Activated T-helper 9 cell treated with anti-CD3 and anti-CD28 coated beads, Interleukin-2, amount 50 U/mL, for 16 hours (primary cell): ENCODE measurements at places on chromosomes 11 and 22.

DNA sequence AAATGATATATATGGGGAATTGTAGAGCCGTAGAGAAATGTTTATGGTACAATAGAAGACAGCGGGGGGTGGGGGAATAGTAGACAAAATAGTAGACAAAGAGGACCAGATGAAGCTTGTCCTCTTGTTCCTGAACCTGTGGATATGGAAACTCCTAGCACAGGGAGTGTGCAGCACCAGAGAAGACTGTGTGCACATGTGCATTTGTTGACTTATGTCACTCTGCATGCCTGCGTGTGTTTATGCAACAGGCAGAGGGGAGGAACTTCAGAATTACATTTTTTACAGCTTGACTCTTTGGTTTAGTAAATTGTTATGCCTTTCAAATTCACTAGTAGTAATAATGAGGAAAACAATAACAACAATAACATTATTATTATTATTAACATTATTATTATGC, 36.0 kb downstream of the TENM4 start:
- DNase-seq = no peak

- DNase-seq = no peak
Observed at GRCh38 chr11:90661233-90661632, 438.4 kb upstream of the CHORDC1 start.

DNA sequence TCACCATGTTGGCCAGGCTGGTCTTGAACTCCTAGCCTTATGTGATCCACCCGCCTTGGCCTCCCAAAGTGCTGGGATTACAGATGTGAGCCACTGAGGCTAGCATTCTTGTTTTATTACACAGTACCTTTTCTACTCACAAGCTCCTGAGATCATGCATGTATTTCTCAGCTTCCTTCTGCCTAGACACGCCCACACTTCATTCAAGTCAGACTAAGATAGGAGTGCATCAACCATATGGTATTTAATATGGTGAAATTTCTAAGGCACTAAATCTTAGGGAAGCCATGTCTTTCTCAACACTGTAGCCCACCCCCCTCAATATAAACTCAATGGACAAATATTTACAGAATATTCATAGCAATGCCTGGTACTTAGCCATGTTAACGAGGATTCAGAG, 62.1 kb downstream of the SLC25A17 start:
- no peak for DNase-seq

DNA sequence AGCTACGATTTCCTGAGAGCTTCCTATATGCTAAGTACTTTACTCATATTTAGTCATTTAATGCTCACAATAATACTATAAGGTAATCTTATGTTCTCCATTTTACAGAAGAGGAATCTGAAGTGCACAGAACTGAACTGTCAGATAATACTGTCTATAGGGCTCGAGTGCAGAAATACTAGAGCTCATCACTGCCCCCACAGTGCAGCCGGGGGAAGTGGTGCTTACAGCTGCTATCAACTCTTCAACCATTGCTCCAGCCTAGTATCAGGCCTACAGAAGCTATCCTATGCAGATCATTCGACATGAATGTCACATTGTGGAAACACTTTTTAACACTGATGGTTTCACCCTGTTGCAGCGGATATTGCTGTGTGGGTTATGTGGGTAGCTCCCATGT, 929.9 kb downstream of the NTM start:
- no peak for DNase-seq

- no peak for DNase-seq
Observed at GRCh38 chr11:91312541-91312940, 912.1 kb upstream of the FAT3 start.

DNA sequence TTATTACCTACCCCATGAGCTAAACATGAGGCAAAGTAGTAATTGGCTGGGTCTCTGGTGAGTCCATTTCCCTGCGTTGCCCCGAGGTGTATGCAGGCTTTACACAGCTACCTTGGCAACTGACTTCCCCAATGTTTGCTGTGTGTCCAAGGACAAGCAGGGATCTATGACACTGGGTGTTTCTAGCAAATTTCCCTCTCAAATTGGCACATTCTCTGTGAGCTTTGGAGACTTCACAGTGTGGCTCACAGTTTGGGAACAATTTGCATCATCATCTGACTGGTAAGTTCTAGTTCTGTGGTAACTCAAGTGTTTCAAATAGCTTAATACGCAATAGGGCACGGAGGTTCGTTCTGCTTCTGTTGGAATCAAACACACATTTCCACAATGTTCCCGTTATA, 12.5 kb downstream of the NNMT start:
- no peak for DNase-seq

DNA sequence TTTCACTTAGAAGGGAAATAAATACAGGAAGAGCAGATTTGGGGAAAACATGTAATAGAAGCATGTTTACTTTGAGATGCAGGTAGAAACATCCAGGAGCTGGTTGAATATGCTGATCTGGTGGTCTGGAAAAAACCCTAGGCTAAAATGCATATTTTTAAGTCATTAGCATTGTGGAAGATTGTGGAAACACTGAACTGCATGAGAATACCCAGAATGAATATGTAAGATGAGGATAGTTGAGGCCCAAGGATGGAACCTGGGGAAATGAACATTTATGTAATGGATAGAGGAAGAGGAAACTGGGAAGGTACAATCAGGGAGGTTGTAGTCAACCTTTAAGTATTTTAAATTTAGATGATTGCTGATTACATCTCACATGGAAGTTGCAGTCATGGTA, 269.4 kb downstream of the DDX10 start:
- DNase-seq = no peak

- no peak for DNase-seq
Observed at GRCh38 chr11:95365348-95365747, 134.3 kb upstream of the SESN3 start.

GRCh38 chr11:64849598-64850356, 5.3 kb upstream of the CDC42BPG start:
- no peak for DNase-seq

GRCh38 chr11:17333799-17334586, 17.6 kb upstream of the NCR3LG1 start:
- DNase-seq = no peak

DNA sequence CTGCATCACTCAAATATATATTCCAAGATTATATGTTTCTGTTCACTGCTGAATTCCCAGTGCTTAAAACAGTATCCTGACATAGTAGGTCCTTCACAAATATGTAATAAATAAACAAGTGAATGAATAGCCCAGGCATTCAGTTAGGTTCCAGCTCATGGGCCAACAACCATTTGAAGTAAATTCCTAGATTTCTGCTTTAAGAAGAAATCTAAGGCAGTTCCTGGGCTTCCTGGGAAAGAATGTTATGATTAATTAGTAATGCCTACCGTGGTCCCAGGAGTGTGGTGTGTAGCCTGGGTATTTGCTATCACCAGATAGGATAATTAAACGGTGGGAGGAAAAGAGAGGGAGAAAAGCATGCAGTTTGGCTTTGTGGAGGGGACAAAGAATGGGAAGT, 576.8 kb downstream of the SOX6 start:
- DNase-seq = no peak

GRCh38 chr11:9947231-9947864, 283.5 kb downstream of the SWAP70 start:
- DNase-seq = no peak

DNA sequence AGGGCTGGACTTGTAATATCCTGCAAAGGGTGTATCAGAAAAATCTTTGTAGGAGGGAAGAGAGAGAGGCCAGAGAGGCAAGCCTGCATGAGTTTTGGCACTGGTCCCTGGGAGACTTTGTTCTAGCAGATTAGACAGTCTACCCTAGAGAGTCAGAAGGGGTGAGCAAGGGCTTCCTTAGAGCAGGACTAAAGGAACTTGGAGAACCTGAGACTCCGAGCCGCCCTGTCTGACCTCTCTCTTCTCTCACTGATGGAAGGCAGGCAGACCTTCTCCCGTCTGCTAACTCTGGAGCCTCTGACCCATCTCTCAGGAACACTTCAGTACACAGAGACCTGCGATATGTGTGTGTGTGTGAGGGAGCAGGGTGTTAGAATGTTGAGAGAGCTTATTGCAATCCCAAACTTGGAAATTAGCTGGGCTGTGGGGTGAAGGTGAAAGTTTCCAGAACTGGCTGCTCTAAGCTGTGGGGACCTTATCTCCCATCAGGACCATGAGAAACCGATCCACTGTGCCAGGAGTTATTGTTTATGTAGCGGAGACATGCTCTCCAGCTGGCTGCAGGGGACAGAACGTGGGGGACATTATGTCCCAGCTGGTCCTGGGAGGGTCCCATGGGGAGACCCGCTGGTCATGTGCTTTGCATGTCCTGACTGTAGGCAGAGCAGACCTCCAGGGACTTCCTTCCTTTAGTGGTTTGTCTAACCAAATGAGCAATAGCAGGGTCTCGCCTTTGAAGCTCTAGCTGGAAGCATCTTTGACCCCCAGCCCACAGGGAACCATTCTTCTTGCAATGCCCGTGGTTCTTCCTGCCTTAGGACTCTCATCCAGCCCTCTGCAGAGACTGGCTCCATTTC, 51.1 kb downstream of the TIMP3 start:
- DNase-seq = no peak

- DNase-seq = no peak
Observed at GRCh38 chr11:109996060-109996459, 97.1 kb upstream of the ZC3H12C start.

GRCh38 chr11:75154646-75155569, 4.0 kb downstream of the SLCO2B1 start:
- DNase-seq = no peak

DNA sequence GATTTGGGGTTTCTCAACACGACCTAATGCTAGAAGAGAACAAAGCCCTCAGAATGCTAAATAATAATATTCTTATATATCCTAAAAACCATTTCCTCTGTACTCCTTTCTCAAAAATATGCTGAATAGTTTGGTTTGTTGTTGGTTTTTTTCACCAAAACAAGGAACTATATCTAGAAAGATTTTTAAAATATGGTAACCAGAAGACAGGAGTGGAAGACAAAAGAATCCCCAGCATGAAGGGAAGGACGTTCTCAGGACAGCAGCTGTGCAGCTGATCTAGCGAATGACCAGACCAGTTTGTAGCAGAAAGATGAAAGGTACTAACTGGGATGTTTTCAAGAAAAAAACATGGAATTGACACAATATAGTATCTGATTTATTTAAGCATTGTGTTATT, 19.3 kb downstream of the FEZ1 start:
- no peak for DNase-seq

DNA sequence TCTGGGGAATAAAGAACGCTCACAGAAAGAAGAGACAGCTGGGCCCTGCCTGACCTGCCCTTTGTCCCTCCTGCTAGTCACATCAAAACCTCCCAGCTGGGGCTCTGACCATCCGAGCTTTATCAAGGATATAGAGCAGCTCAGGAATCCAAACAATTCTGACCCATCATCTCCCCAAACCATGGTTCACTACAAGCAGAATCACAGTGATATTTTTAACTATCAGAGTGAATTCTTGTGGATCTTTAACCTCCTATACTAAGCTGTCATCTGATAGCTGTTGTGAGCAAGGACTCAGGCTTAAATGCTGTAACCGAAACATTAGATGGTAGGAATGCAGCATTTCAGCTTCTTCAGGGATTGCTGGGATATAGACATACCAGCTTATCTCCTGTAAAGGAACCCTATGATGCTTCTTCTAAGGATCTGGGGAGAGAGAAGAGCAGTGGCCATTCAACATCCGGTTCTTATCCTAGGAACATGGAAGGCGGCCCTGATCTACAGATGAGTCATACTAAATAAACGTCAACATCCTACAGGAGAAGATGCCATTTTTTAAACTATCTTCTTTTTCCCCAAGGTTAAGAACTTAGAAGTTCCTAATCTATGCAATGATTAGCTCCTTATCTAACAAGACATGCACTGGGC, 84.7 kb upstream of the AKIP1 start:
- no peak for DNase-seq

- DNase-seq = no peak
Observed at GRCh38 chr11:105023003-105023402, at the start of gene CASP5. CASP5 (minus strand) TSS chr11:105023168; CDS start chr11:105023136, 32 bp downstream.

DNA sequence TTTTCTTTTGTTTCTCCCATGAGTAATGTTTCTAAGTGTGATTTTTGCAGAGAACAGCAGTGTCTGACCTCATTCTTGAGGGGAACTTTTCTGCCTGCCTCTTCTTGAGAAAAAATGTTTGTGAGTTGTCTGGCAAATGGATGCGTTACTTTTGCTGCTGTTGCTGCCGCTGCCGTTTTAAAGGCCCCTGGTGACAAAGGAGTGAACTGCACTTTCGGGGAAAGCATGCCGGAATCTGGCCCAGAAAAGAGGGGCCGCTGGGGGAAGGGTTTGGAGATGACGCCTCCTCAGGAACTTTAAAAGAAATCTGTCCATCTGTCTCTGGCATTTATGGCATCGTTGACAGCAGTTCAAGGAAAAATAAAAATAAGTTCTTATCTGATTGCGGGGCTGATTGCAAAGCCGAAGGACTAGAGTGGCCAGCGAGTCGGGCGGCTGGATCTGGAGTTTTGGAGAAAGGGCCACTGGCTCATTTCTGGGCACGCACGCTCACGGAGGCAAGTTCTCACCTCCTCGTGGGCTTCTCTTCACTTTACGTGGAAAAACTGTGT, 16.5 kb downstream of the ZBTB16 start:
- DNase-seq = peak; percentile 27

DNA sequence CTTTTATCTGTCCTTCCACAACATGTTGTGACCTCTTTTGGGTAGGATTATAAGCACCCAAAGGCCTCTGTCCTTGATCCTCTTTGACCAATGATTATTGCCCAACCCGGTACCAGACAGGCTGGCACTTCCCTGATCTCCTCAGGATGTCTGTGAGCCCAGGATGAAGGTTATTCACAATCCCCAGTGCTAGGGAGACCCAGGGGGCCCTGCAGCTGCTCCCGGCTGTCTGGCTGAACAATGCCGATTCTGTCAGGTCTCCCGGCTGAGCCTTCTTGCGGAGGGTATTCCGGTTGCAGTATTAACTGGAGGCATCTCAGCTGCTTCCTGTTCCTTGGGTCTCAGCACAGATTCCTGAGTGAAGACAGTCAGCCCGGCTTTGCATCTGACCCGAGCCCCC, 71.2 kb upstream of the CDON start:
- DNase-seq = no peak

DNA sequence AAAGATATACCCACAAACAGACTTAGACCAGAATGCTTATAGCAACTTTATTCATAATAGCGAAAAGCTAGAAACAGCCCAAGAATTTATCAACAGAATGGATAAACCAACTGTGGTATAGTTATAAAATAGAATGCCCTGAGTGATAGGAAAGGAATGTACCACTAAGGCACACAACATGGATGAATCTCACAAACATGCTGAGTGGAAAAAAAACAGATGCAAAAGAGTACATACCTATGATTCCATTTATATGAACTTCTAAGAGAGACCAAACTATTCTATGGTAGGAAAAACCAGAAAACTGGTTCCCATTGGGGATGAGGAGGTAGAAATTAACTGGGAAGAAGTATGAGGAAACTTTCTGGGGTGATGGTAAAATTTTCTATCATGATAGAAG, 40.4 kb upstream of the GRIK4 start:
- DNase-seq = no peak
